Dermis blood vessel endothelial cell (primary cell): ENCODE measurements at places on chromosomes 7 and 10.
A peak's percentile ranks its signal among the peaks of the same experiment; 100 is the strongest.

- no peak for DNase-seq
Measured at GRCh38 chr10:91190388-91190870, 30.0 kb upstream of the PCGF5 start.

- DNase-seq: no peak
Measured at GRCh38 chr7:67940400-67940799, 943.8 kb downstream of the TYW1 start.

GRCh38 chr10:108303149-108303548, 1138.6 kb upstream of the SORCS1 start:
- no peak for DNase-seq

GRCh38 chr10:86483664-86484063, 37.9 kb downstream of the WAPL start:
- DNase-seq: no peak

- no peak for DNase-seq
Measured at GRCh38 chr10:121374121-121374520, 224.1 kb downstream of the FGFR2 start.

DNA sequence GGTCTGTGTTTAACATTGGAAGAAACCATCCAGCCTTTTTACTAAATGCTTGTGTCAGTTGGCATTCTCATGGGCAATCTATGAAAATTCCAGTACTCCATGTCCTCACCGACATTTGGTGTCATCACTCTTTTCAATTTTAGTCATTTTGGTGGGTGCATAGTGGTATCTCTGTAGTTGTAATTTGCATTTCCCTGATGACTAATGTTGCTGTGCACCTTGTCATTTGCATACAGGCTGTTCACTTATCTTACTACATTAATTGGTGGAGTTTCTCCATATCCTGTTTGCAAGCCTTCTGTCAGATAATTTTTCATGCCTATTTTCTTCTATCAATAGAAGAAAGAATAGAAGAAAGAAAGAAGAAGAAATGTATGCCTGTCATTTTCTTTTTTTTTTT, 73.7 kb downstream of the PLPP4 start:
- DNase-seq: no peak

GRCh38 chr10:11823989-11824346, 812 bp downstream of the PROSER2 start:
- no peak for DNase-seq

- DNase-seq: no peak
Measured at GRCh38 chr10:30979956-30980355, 51.7 kb downstream of the ZNF438 start.

DNA sequence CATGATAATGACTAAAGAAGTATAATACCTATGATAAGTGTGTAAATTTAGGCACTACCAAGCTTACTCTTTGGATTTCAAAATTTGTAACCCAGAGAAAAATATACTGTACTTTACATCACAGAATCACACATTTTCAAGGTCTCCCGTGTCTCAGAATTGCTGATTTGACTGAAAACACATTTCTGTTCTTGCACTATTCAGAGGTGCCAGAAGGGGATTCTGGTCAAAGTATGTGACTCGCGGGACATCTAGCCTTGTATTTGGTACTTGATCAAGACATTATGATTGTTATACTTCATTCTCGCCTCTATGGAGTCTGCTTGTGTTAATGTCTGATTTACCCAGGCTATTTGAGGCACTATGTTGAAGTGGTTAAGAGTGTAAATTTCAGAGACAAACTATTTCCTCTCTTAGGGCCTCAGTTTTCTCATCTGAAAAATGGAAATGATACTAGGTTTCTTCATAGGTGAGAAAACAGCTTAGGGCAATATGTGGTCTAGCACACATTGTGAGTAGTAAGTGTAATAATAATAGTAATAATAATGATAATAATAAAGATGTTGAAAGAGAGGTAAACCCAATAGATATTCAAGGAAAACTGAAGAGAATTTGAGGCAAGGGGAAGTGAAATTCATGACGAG, 320.4 kb downstream of the RNLS start:
- DNase-seq: no peak

GRCh38 chr7:77205706-77206105, 6.1 kb upstream of the FGL2 start:
- no peak for DNase-seq

- no peak for DNase-seq
Measured at GRCh38 chr7:115552766-115553165, 477.8 kb downstream of the TFEC start.

DNA sequence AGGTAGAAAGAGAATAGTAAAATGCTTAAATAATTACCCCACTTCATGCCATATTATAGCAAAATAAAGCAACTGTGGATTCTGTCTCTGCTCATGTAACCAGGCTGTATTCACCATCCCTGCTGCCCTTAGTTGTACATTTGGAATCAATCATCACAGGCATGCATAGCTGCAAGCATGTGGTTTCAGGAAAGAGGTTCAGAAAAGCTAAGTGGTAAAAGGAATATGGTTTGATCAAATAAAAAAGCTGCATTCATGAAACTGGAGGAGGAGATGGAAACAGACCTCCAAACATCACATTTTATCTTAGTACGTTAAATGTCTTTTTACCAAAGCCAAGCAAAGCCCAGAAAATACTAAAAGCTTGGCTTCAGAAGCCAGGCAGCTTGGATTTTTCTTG, 81.3 kb downstream of the ADAM22 start:
- no peak for DNase-seq

GRCh38 chr10:120121768-120122167, 229.2 kb downstream of the SEC23IP start:
- DNase-seq: no peak

DNA sequence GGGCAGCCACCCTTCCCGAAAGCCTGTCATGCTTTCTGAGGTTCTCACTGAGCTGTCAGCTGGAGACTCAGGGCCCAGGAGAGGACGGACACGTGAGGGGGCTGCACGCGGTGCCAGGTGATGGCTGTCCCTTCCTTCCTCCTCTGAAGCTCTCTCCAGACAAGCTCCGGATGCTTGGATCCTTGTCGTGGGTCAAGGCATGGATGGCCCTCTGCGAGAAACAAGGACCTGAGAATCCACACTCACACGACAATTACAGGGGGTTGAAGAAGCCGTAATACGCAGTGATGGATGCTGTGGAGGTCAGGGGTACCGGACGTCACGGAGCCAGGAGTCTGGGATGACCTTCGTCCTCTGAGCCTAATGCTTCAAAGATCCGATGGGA, 170.3 kb downstream of the USP6NL start:
- no peak for DNase-seq

DNA sequence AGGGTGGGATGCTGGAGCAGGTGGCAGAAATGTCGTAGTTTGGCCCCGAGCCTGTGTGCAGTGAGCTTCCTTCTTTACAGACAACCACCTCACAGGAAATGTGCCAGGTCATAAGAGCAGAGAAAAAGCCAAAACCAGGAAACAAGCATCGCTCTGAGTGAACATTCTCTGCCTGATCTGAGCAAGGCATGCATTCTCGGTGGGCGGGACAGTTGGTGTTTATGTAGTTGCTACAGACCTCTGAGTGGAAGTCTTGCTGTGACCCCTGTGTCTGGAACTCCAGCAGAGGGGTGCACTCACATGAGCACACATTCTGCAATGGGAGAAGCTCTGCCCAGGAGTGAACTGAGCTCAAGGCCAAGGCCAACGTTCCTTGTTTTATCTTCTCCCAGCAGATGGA, 230.1 kb downstream of the TCERG1L start:
- DNase-seq: no peak

- DNase-seq: no peak
Measured at GRCh38 chr10:55766212-55766611, 594.8 kb downstream of the ZWINT start.

DNA sequence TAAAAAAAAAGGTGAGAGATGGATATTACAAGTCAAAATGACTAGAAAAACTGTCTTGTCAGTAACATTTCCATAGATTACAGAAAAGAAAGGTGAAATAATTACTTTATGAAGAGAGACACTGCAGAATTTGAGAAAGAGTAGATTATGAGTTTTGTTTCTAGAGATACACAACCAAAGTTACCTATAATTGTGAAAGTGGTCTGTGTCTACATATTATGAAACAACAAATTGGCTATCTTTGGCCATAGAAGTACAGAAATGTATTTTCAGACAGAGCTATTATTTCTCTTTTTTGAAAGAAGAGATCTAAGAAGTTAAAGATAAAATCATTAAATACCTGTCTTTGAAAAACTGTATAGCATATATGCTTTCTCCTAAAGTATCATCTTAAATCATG, 30.1 kb downstream of the KCND2 start:
- no peak for DNase-seq

DNA sequence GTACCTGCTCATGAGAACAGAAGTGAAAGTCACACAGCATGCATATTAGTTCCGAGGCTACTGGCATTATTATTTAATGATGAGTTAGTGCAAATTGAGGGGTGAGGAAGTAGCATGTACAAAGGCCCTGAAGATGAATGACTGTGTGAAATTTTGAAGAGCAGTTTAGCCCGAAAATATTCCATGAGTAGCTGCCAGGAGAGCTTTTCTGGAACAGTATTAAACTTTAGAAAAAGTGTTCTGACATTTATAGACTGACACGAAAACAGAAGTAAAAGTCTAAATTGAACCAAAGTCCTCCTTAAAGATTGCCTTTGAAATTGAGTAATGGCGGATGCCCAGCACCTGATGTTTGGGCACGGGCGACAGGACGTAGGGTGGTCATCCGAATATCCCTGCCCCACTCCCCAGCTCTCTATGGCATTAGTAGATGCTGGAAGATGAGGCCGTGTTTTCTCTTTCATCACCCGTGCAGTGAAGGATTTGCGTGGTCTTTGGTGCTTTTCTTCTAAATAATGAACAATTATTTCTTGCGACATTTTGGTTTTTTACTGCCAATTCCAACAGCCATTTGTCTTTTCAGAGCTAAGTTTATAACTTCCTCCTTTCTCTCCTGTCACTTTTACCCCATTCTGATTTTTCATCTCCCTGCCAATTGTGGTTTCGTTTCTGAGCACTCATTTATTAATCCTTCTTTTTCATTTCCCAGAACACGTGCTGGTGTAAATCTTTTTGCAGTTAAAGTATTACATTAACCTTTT, 192.6 kb downstream of the MGMT start:
- DNase-seq: no peak

DNA sequence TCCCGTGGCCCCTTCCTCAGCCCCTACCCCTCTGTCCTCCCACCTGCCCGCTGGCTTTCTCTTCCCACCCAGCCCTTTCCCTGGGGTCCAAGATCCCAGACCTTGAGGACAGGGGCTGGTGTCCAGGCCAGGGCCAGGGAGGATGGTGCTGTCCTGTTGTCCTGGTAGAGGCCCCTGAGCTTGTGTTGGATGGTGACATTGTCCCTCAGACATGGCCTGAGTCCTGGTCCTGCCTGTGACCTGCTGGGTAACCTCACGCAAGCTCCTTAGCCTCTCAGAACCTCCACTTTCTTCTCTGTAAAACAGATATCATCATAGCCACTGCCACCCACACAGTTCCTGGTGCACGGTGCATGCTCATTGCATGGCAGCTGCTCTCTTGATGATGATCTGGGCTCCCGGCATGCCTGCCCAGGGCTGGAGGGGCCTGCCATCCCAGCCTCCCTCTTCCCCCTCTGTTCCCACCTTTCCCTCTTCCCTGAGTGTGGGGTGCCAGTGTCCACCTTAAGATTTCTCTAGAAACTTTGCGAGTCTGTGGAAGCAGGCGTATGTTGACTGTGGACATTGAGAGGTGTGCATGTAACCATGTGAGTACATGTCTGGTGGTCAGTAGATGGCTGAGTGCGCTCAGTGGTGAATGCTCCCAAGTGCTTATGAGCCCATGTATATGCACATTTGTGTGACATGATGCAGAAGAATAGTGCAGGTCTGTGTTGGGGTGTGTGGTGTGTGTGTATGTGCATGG, 60.4 kb downstream of the NEURL1 start:
- DNase-seq: no peak

GRCh38 chr10:11147722-11148121, 130.1 kb downstream of the CELF2 start:
- DNase-seq: no peak

DNA sequence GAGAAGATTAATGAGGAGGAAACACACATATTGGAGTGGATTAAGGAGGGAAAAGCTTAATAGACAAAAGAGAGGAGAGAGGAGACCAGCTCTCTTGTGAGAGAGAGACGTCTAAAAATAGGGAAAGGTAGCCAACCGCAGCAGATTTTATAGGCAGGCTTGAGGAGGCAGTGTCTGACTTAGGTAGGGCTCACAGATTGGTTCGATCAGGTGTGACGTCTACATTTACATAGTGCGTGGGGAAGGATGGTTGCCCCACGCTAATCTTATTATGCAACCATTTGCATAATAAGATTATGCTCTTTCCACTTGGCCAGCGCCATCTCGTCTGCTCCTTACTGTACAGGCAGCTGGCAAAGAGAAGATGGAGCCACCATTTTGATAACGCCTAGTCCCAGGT, 122.0 kb downstream of the MARCHF5 start:
- no peak for DNase-seq

GRCh38 chr10:53724581-53724980, 952.0 kb upstream of the MBL2 start:
- DNase-seq: no peak

GRCh38 chr7:100087055-100087750, 1.6 kb upstream of the COPS6 start:
- peak; percentile 99 for DNase-seq

DNA sequence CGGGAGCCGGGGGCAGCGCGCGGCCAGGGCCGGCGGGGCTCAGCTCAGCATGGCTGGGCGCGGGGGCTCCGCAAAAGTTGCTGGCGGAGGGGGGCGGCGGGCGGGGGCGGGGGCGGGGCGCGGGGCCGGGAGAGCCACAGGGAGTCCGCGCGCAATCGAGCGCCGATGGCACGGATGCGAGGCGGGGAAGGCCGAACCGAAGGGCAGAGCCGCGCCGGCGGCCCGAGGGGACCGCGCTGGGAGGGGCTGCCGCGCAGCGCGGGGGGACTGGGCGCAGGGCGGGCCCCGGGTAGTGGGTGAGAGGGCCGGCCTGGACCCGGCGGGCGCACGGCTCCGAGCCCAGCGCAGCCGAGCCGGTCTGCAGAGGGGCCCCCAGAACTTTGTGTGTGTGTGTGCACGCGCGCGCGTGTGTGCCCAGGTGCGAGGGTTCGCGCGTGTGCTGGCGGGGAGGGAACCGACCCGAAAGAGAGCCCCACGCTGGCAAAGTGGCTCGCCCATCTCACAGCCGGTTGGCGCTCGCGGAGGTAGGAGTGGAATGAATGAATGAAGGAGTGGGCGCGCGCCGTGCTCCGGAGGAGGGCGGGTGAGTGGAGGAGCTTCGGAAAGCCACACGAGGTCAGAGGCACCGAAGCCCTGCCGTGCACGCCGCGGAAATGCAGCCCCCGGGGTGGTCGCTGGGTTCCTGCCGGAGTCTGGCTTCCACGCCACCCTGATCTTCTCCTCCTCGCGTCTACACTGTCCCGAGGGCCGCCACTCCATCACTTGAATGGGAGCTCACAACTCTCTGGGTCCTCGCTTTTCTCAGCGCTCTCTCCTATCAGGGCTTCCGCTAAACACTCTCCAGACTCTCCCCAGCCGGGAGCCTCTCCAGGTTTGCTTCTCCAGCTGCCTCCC, at the start of gene HIPK2:
Gene HIPK2 (minus strand): TSS at position 51 of the 894 bp plus-strand sequence. CDS start 375 bp downstream, outside the sequence.
- peak; percentile 76 for DNase-seq

DNA sequence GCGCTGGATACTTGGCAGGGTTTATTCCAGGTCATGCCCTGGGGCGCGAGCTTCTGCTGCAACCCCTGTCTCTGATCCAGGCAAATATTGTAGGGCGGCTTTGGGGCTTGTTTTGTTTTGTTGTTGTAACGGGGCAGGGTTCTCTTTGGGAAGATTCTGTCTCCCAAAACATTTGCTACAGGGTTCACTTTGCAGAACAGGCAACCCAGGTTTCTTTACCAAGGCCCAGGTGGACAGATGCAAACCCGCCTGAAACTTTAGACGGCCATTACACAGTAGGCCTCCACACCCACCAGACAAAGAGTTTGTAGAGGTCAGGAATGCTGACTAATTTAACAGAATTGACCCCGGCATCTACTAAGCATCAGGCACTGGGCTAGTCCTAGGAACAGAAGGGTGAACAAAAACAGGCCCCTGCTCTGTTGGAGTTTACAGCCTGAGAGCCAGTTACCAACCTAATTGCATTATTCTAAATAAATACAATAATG, 567 bp upstream of the CDCA7L start:
- DNase-seq: no peak
